Activated naive CD8-positive, alpha-beta T cell treated with anti-CD3 and anti-CD28 coated beads for 36 hours (primary cell): ENCODE measurements at places on chromosomes 7 and 10. TPM values are rescaled to one million over a fixed set of nuclear protein-coding genes. Genes with fewer than 3 reads are reported as not detected.

DNA sequence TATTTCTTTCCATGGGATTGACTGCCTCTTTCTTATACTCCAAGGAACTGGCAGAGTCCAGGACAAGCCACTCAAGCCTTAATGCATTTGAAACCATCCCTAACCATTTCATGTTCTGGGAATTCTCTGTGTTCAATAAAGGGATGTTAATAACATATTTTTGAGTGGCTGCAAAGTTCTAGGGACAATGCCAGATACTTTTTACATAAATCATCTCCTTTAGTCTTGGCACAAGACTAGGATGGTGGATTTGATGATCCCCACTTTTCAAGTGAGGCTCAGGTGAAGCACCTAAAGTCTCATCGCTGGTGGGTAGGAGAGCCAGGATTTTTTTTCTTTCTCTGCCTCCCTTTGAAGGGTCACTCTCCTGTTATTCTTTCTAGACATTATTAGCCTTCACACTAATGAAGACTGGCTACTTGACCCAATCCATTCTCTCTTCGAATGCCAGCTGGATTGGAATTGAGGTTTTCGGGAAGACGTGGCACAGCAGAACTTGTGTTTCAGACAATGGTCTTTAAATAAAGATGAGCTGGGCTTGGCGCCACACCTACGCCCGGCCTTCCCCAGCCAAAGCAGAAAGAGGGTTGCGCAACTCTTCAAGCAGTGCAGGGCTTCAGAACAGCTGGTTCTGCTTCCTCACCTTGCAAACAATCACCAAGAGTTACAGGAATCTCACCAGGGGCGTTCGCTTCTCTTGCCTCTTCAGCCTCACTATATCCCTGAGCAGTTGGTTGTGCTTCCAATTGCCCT lies 73.8 kb upstream of the BMPER start:
- no peak overlapping the region for H3K4me3 ChIP-seq
- no peaks in the 10 kb centered on the region for H3K4me1 ChIP-seq
- H3K27ac ChIP-seq, result no peak overlapping the region
- no peaks in the 10 kb centered on the region for H3K36me3 ChIP-seq
- DNase-seq, result no peak

- no peak overlapping the region for H3K27ac ChIP-seq
- H3K36me3 ChIP-seq, result no peaks in the 10 kb centered on the region
- H3K4me1 ChIP-seq, result no peaks in the 10 kb centered on the region
- H3K4me3 ChIP-seq, result no peak overlapping the region
- peaks cover 15% of the 10 kb centered on the region for H3K27me3 ChIP-seq
Observed at GRCh38 chr10:25694206-25694933, 239.7 kb upstream of the MYO3A start.

GRCh38 chr10:78319841-78320240 lies 286.2 kb downstream of the RPS24 start:
- H3K4me3 ChIP-seq, result no peak overlapping the region
- no peaks in the 10 kb centered on the region for H3K27me3 ChIP-seq
- H3K36me3 ChIP-seq, result no peaks in the 10 kb centered on the region
- no peak overlapping the region for H3K27ac ChIP-seq

- H3K36me3 ChIP-seq, result peaks cover 1% of the 10 kb centered on the region
- peak overlapping the region; percentile 36 for H3K4me3 ChIP-seq
- peak; percentile 18 for DNase-seq
- peak overlapping the region; percentile 30 for H3K27ac ChIP-seq
- peaks cover 28% of the 10 kb centered on the region for H3K4me1 ChIP-seq
Observed at GRCh38 chr10:31961277-31962074, 32.8 kb upstream of the ARHGAP12 start.

DNA sequence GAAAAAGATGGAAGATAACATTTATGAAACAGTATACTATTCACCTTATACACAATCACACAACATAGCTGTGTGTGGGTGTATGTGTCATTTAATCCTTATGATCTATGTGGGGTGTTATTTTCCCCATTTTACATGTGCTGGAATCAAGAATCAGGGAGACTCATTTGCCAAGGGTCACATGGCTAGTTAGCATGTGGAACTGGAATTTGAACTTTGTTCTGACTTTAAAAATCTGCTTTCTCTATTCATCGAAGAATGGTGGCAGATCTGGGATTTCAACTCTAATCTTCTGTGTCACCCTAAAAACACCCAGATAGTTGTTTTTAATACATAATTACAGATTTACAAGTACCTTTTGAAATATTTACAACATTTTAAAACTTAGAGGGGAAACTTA lies 65.2 kb downstream of the ADAM22 start:
- no peaks in the 10 kb centered on the region for H3K4me1 ChIP-seq
- H3K27ac ChIP-seq, result no peak overlapping the region
- H3K27me3 ChIP-seq, result no peaks in the 10 kb centered on the region
- H3K4me3 ChIP-seq, result no peak overlapping the region
- no peak for DNase-seq
- no peaks in the 10 kb centered on the region for H3K36me3 ChIP-seq

DNA sequence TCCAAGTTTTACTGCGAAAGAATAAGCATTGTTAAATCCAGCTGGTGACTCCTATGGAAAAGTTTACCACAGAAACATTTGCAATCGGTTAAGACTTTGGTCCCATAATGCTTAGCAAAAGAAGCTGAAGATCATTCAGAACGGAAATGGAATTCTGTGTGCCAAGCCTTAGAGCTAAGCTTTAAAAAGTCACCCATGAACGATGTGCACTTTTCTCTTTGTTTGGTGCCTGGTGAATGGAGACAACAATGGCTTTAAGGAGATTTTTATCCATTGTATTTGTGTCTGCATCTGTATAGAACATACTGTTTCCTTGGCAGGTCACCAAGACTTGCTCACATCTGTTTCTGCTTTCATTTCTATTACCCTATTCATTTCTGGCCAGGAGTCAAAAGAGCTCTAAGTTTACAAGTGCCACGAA lies 26.3 kb upstream of the COL1A2 start:
- DNase-seq, result no peak
- no peaks in the 10 kb centered on the region for H3K27me3 ChIP-seq
- H3K36me3 ChIP-seq, result no peaks in the 10 kb centered on the region
- no peak overlapping the region for H3K27ac ChIP-seq

GRCh38 chr7:107582875-107583274 lies 2.8 kb downstream of the BCAP29 start:
- H3K4me3 ChIP-seq, result no peak overlapping the region
- H3K4me1 ChIP-seq, result peaks cover 17% of the 10 kb centered on the region
- H3K36me3 ChIP-seq, result peaks cover 20% of the 10 kb centered on the region

DNA sequence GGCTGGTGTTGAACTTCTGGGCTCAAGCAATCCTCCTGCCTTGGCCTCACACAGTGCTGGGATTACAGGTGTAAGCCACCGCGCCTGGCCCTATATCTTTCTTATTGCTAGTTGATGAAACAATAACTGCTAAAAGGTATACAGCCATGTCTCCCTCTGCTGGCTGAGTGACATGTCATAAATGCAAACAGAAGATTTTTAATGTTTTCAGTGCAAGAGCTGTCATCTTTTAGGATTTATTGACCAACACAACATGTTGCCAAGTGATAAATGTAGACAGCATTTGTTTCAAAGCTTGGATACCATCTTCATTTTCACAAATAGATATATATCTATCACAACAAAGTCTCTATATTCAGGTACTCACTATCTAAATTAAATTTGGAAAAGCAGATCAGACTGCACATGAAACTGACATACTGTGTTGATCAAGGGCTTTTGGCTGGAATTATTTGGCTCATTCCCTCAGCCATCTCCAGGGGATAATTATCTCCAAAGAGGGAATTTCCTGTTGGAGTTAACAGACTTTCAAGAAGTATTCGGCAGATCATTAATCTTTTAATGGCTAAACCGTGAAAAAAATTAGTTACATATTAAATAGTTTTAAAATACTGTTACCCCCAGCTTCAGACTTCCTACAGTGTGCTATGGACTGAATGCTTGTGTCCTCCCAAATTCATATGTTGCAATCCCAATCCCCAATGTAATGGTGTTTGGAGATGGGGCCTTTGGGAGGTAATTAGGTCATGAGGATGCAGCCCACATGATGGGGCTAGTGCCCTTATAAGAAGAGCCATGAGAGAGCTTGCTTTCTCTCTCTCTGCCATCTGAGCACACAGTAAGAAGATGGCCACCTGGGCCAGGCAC lies 41.3 kb upstream of the SRPK2 start:
- H3K27me3 ChIP-seq, result no peaks in the 10 kb centered on the region
- no peaks in the 10 kb centered on the region for H3K36me3 ChIP-seq

DNA sequence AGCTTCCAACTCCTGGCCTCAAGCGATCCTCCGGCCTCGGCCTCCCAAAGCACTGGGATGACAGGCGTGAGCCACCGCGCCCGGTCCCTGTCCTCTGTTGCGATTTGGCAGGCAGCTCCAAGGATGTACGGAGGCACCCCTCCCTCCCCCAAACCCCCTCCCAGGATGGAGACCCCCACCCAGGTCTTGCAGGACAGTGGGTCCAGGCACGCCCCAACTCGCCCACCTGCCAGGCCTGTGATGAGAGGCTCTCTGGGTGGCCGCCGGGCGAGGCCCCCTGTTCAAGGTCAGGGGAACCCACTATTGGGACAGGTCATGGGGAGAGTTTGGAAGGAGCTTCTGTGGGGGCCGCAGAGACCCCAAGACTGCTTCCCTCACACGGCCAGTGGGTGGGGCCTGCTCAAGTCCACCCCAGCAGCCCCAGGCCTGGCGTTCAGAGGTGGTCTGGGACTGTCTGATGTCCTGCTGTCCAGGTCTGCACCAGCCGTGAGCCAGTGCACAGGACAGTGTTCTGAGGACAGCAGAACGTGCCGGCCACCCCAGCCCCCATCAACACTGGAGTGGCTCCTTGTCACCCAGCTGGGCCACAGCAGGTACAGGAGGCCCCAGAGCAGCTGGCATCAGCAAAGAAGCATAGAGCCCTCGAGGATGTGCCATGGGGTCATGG lies 2.5 kb downstream of the ADAP1 start:
- no peak overlapping the region for H3K27ac ChIP-seq
- peaks cover 23% of the 10 kb centered on the region for H3K36me3 ChIP-seq
- peaks cover 4% of the 10 kb centered on the region for H3K27me3 ChIP-seq
- peak overlapping the region; percentile 60 for H3K4me3 ChIP-seq
- H3K4me1 ChIP-seq, result peaks cover 21% of the 10 kb centered on the region

GRCh38 chr7:47195641-47196040 lies 386.3 kb downstream of the TNS3 start:
- DNase-seq, result no peak
- no peak overlapping the region for H3K27ac ChIP-seq
- no peak overlapping the region for H3K4me3 ChIP-seq
- H3K4me1 ChIP-seq, result no peaks in the 10 kb centered on the region
- no peaks in the 10 kb centered on the region for H3K36me3 ChIP-seq
- peaks cover 3% of the 10 kb centered on the region for H3K27me3 ChIP-seq

GRCh38 chr7:113936982-113937381 lies 18.2 kb upstream of the PPP1R3A start:
- H3K27me3 ChIP-seq, result no peaks in the 10 kb centered on the region
- H3K4me3 ChIP-seq, result no peak overlapping the region
- no peaks in the 10 kb centered on the region for H3K36me3 ChIP-seq
- no peaks in the 10 kb centered on the region for H3K4me1 ChIP-seq

DNA sequence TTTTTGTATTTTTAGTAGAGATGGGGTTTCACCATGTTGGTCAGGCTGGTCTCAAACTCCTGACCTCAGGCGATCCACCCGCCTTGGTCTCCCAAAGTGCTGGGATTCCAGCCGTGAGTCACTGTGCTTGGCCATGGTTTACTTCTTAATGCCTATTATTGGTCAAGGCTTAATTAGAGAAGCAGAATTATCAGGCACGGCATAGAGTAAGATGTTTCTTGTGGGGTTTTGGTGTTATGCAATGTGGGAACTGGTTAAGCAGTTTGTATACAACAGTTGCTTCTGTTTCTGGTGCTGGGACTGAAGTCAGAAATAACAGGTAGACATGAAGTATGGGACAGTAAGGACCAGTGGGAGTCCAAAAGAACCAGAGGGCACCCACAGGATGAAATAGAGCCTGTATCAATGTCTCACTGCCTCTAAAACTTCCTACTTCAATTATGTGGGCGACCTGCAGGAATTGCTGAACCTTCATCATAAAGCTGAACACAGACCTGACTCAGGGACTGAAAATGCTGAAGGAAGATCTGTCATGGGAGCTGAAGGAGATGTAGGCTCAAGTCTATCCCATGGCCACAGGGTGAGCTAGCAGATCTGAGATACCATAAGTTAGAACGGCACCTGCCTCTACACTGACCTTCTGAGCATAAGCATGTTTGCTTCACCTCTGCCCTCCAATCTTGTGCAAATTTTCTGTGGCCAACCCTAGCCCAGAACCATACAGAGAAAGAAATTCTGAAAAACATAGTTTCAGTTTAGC lies 38.3 kb upstream of the VCL start:
- no peak overlapping the region for H3K27ac ChIP-seq
- H3K4me1 ChIP-seq, result peaks cover 30% of the 10 kb centered on the region
- no peak overlapping the region for H3K4me3 ChIP-seq
- H3K36me3 ChIP-seq, result no peaks in the 10 kb centered on the region
- no peaks in the 10 kb centered on the region for H3K27me3 ChIP-seq
- no peak for DNase-seq

DNA sequence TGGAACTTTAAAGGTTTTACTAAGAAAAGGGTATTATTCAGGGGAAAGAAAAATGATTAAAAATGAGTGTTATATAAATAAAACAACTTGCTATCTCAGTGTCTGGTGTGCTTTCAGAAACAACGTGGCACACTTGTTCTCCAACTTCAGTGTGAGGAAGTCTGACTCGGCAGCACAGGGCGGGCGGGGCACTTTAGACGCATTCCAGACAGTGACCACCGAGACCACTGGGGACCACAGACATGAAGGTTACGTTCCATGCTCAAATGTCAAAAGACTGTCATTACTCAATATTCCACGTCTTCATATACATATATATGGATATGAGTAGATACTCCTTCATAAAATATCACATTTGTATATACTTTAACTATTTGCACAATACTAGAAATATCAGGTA lies 87.0 kb downstream of the LARP4B start:
- no peaks in the 10 kb centered on the region for H3K27me3 ChIP-seq
- H3K4me1 ChIP-seq, result peaks cover 30% of the 10 kb centered on the region
- no peak overlapping the region for H3K4me3 ChIP-seq

GRCh38 chr10:34288634-34289033 lies 526.5 kb downstream of the PARD3 start:
- no peak overlapping the region for H3K27ac ChIP-seq
- no peaks in the 10 kb centered on the region for H3K4me1 ChIP-seq
- no peak for DNase-seq
- H3K4me3 ChIP-seq, result no peak overlapping the region
- no peaks in the 10 kb centered on the region for H3K36me3 ChIP-seq

GRCh38 chr10:75761289-75761688 lies 329.9 kb downstream of the LRMDA start:
- H3K4me1 ChIP-seq, result no peaks in the 10 kb centered on the region
- DNase-seq, result no peak
- H3K4me3 ChIP-seq, result no peak overlapping the region
- peaks cover 7% of the 10 kb centered on the region for H3K27me3 ChIP-seq

GRCh38 chr7:100553032-100553431 lies 14.0 kb downstream of the AGFG2 start:
- peak overlapping the region; percentile 56 for H3K27ac ChIP-seq
- no peaks in the 10 kb centered on the region for H3K27me3 ChIP-seq
- H3K4me1 ChIP-seq, result peaks cover 27% of the 10 kb centered on the region
- no peak overlapping the region for H3K4me3 ChIP-seq
- DNase-seq, result no peak

- no peak for DNase-seq
- H3K27ac ChIP-seq, result no peak overlapping the region
- H3K27me3 ChIP-seq, result peaks cover 23% of the 10 kb centered on the region
- no peak overlapping the region for H3K4me3 ChIP-seq
- H3K4me1 ChIP-seq, result no peaks in the 10 kb centered on the region
- H3K36me3 ChIP-seq, result no peaks in the 10 kb centered on the region
Observed at GRCh38 chr7:47536661-47537611, 45.0 kb downstream of the TNS3 start.

GRCh38 chr10:16952080-16952479 lies 134.9 kb upstream of the RSU1 start:
- no peak overlapping the region for H3K27ac ChIP-seq
- H3K27me3 ChIP-seq, result no peaks in the 10 kb centered on the region
- peaks cover 13% of the 10 kb centered on the region for H3K4me1 ChIP-seq
- H3K36me3 ChIP-seq, result peaks cover 5% of the 10 kb centered on the region
- DNase-seq, result no peak

GDF10 gene
- 4.1 TPM for total RNA-seq

UNC5B gene
- total RNA-seq, result not detected

FGFR2 gene
- total RNA-seq, result not detected
